Inflammatory macrophage (primary cell): ENCODE measurements at places on chromosomes 13 and 19.

DNA sequence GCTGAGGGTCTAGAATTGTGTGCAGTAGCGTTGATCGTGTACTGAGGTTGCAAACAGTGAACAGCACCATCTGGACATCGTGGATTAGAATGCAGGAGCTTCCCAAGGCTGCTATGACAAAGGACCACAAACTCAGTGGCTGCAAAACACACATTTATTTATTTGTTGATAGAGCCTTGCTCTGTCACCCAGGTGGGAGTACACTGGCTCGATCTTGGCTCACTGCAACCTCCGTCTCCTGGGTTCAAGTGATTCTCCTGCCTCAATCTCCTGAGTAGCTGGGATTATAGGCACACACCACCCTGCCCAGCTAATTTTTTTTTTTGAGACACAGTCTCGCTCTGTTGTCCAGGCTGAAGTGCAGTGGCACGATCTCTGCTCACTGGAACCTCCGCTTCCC, 2.3 kb upstream of the UHRF1 start:
- no peak for DNase-seq

DNA sequence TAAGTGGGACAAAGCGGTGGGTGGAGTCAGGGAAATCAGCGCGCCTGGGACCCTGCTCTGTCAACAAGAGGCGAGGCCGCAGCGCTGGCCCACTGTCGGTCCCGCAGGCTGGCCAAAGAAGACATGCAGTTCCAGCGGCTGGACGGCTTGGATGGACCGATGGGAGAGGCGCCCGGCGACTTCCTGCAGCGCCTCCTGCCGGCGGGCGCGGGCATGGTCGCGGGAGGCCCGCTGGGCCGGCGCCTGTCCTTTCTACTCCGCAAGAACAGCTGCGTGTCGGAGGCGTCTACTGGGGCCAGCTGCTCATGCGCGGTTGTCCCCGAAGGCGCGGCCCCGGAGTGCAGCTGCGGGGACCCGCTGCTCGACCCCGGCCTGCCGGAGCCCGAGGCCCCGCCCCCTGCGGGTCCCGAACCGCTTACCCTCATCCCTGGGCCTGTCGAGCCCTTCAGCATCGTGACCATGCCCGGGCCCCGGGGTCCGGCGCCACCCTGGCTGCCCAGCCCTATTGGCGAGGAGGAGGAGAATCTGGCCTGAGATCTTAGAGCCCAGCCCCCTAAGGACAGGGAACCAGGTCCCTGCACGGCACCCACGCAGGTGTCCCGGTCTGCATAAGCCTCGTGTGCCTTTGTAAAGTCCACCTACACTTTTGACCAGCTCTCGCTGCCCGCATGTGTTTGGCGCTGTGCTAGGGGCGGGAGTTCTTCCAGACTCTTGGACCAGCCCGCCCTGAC, 6.1 kb downstream of the BEST2 start:
- DNase-seq, result peak; percentile 78

GRCh38 chr13:29934531-29935308, 84.3 kb upstream of the UBL3 start:
- DNase-seq, result no peak

GRCh38 chr13:51999921-52000320, 11.3 kb downstream of the ATP7B start:
- no peak for DNase-seq

DNA sequence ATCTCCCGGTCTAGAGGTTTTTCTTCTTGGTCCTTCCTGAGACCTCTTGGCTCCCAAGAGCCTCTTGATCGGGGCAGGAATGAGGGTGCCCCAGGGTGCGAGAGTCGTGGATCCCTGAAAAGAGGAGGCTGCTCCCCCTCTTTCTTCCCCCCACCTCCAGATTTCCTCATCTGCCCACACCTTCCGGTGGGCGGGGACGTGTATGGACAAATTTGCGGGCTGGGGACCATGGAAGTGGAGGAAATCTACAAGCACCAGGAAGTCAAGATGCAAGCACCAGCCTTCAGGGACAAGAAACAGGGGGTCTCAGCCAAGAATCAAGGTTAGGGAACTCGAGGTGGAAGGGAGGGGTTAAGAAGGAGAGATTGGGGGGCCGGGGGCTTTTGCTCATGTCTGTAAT, at the start of gene MCEMP1:
TSS of gene MCEMP1 (plus strand) at position 237 of the 400 bp plus-strand sequence. CDS start at position 268, 31 bp downstream.
- peak; percentile 85 for DNase-seq

- peak; percentile 99 for DNase-seq
Measured at GRCh38 chr19:11766597-11767591, at the start of gene ZNF441. TSS of gene ZNF441 (plus strand) at chr19:11767000. CDS start at chr19:11767194, 194 bp downstream.

GRCh38 chr19:29273000-29273640, 60.2 kb upstream of the UQCRFS1 start:
- no peak for DNase-seq

DNA sequence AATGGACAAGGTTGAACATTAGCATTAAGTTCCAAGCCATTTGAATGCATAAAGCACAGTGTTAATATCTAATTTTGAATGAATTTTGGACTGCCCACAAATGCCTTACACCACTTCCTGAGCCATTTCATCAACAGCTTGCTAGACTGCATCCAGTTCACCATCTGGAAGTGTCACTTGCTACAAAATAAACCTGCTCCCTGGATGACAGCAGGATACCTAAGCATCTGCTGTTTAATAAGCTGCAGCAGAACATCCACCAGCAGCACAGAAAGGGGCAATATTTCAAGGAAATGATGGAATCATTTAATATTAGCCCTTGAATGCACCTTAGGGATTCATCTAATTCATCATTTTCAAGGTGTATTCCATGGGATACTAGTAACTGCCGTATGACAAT, 76.6 kb upstream of the PCDH9 start:
- no peak for DNase-seq

DNA sequence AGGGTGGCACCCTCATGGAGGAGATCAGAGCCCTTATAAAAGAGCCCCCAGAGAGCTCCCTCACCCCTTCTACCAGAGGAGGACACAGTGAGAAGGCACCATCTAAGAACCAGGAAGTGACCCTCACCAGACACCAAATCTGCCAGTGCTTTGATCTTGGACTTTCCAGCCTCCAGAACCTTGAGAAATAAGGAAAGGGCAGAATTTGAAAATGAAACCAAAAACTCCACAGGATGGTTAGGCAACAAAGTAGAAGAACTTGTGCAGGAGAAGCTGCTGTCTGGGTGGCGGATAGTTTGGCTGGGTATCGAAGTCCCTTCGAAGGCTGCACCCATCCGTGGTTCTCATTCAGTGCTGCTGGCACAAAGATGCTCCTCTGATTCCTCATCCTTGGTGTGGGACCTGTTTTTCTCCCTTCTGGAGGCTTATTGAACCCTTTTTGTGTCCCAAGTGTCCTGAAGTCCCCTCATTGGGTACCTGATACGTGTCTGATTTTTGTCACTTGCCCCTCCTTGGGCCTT, 130.8 kb downstream of the KDM4B start:
- no peak for DNase-seq

DNA sequence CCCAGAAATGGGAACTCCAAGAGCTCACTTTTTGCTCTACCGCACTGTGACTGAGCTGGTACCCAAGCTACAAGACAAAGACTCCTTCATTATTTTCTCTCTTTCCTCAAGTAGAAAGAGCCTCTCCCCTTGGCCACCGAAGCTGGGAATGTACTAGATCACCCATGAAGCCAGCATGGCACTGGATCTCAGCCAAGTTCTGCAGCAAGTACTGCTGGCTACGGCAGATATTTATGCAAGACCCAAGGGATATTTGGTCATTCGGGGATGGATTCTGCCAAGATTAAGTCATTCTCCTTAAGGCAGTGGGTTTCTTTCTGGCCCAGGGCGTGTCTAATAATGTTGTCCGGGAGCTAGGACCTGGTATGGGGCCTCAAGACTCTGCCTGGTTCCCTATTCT, 633.5 kb downstream of the SLITRK1 start:
- no peak for DNase-seq

- no peak for DNase-seq
Measured at GRCh38 chr13:97228850-97229521, 6.9 kb downstream of the MBNL2 start.

- DNase-seq, result no peak
Measured at GRCh38 chr13:70311191-70311590, 202.9 kb upstream of the KLHL1 start.

- no peak for DNase-seq
Measured at GRCh38 chr13:50700664-50701305, 142.7 kb downstream of the DLEU7 start.

GRCh38 chr19:5078182-5078581, 109.3 kb downstream of the KDM4B start:
- DNase-seq, result no peak

GRCh38 chr19:15776991-15777970, 10.2 kb upstream of the OR10H5 start:
- DNase-seq, result peak; percentile 3

DNA sequence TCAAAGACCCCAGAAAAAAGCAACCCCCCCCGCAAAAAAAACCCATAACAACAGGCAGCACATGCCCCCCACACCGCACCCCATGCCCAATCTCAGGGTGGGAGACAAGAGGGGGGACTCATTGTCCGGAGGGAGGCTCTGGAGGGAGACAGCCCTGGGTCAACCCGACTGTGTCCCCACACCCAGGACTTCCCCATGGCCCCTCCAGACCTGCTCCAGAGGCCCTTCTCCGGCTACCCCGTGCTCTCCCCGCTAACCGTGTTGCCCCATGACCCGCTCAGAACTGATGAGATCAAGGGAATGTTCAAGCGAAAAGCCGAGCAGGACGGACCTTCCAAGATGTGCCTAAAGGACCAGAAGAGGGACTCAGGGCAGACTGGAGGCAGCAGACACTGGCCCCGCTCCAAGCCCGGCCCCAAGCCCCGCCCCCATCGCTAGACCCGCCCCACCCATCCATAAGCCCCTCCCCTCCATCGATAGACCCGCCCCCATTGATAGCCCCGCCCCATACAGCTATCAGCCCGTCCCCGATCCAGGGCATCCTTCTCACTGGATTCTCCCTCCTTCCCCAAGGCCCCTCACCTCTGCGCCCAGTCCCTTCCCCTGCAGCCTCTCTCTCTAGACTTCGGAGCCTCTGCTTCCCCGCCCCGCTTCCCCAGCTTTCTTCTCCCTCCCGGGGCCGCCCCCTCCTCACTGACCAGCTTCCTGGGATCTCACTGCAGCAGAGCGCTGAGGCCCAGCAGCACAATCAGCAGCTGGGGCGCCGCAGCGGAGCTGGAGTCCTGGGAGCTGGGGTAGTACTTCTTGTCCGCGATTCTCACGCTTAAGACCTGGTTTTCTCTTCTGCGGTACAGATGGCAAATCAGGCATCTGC, 2.2 kb downstream of the BST2 start:
- DNase-seq, result peak; percentile 18

GRCh38 chr19:571566-571974, 826 bp upstream of the BSG start:
- peak; percentile 47 for DNase-seq

- no peak for DNase-seq
Measured at GRCh38 chr19:13040232-13040947, 45.1 kb downstream of the NFIX start.

DNA sequence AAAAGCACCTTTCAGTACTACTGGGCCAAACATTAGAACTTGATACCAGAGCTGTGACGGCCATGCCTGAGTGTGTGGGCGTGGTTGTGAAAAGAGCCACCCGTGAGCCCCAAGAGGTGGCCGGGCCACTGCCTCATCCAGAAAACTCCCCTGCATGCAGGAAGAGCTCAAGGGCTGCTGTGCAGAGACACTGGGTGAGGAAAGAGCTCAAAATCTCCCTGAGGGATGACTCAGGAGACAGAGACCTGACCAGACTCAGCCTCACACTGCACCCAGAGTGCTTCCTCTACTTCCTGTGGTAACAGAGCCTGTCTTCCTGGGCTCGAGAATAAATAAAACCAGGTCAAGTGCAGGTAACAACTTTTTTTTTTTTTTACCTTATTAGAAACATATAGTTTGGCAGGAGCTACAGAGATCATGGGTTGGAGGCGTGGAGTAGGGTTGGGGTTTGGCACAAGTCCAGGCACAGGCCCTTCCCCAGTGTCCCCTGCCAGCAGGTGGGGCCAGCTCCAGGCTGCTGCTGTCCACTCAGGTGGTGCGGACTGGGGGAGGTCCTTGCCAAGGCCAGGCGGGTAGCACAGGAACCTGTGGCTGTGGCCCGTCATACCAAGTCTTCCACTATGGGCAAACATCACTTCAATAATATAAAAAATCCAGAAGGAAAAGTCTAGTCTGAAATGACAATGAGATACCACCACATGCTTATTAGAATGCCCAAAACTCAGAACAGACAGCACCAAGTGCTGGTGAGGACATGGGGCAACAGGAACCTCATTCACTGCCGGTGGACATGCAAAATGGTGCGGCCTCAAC, 25.5 kb downstream of the ELL start:
- peak; percentile 89 for DNase-seq

- no peak for DNase-seq
Measured at GRCh38 chr13:33289966-33290365, 4.4 kb upstream of the STARD13 start.

DNA sequence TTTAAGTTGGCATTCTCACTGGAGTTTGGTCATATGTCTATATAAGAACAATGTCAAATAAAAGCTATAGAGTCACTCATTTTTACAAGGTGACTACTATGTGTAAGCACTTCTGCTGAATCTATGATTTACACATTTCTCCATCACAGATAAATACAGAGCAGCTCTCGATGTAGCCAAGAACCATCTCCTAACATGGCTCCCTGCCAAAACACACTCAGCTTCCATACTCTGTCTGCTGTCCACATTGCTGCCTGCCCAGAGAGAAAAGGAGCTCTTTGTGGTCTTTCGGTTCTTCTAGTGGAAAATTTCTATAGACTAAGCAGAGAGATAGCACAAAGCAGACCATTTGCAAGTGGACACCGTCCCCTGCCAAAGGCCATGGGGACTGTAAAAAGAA, 190.9 kb upstream of the KLF12 start:
- no peak for DNase-seq

DNA sequence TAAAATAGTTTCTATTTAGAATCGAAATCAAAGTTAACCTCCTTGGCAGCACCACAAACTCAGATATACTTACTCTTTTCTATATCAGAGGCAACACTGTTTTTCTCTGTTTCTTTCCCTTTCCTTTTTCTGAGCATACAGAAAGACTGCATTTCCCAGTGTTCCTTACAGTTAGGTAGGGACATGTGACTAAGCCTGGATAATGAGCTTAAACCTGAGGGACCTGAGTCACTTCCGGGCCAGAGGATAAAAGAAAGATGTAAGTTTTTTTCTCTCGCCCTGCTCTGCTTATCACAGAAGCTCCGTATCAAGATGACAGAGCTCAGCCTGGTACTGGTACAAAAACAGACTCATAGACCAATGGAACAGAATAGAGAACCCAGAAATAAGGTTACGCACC, 531.9 kb downstream of the KLF12 start:
- no peak for DNase-seq

- no peak for DNase-seq
Measured at GRCh38 chr13:111519041-111519440, 198.6 kb downstream of the TEX29 start.
